ENCODE measurements at places on chromosomes 5 and 9.
A peak's percentile ranks its signal among the peaks of the same experiment; 100 is the strongest.

- DNase-seq = peak; percentile 85
These were observed 4.1 kb upstream of the RGMB start for GRCh38 chr5:98769210-98769958.

- no peak for DNase-seq
These were observed 6.4 kb upstream of the TOR4A start for GRCh38 chr9:137270929-137271695.

DNA sequence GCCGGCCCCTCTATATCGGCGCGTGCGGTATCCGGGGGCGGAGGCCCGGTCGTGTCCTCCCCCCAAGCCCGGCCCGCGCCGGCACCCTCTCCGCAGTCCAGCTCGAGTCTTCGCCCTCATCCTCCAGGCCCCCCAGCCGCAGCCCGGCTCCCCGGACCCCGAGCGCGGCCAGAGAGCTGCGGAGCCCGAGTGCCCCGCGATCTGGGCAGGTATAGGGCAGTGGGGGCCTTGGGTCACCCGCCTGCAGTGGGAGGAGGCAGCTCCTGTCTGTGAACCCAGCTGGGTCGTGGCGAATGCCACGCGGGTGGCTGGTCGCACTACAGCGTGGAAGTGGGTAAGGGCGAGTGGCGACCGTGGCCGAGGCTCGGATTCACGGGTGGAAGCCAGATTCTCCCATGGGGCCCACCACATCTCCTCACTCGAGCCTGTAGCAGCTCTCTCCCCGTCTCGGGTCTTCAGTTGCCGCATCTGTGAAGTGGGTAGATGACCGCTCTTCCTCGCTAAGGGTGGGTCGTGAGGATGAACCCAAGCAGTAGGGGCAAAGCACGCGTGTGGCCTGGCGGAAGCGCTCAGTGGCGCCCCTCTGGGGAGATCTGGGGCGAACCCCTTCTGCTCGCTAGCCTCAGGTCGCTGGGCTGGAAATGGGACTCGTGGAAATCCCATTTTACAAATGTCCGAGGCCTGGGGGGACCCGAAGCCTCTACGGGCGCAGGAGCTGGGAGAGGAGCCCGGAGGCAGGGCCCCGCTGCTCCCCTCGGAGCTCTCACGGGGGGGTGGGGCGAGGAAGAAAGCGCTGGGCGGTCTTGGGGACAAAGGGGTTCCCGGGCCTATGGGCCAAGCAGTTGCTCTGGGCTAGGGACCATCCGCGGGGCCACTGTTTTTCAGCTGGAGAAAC lies 1.9 kb downstream of the NR5A1 start:
- no peak for DNase-seq

GRCh38 chr5:146001544-146002190 lies 65.3 kb downstream of the SH3RF2 start:
- no peak for DNase-seq

GRCh38 chr9:111658943-111659342 lies 2.5 kb upstream of the GNG10 start:
- DNase-seq = no peak

GRCh38 chr9:18955626-18956025 lies 77.4 kb downstream of the SAXO1 start:
- DNase-seq = no peak

DNA sequence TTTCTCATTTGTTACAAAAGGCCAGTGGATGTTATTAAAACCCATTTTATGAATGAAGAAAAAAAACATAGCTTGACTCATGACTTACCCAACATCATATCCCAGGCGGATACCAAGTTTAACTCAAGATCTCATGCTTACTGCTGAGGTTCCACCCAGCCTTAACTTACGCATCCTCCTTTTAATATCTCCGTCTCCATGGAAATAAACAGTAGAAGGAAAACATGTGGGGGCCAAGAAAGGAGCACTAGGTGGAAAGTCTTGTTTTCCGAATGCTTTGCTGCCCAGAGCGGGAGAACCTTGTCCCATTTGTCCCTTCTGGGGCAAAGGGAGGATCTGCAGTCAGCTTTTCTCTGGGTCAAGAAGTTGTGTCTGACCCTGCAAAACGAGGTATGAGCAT lies 44.1 kb downstream of the ANGPTL2 start:
- no peak for DNase-seq

GRCh38 chr5:44401611-44402010 lies 12.4 kb upstream of the FGF10 start:
- no peak for DNase-seq

DNA sequence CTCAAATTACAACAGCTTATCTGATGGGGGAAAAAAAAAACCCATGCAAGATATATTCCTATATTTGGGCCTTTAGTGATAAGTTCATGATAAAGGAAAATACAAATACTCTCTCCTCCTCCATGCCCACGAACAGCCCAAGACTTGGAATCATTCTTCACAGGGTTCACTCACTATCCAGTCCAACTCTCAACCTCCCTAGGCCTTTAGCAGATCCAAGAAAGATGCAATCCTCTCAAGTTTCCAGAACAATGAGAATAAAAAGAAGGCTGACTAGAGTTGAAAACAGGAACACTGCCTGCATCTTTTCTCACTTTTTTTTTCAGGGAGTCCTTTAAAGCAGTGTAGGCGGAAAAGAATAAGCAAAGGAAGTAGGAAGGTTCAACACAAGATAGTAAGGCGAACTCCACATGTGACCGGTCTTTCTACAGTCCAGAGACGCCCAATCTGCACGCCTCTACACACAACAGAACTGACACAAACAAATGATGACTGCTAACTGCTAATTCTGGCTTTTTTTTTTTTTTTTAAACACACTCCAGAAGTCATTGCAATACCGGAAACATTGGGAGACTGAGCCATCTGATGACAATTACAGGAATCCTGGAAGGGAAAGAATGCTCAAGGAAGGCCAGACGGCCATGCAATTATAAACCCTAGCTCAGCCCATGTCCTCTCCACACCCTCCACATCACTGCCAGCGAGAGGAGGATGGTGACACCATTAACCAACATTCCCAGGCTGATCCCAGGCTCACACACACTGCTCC lies 75.4 kb downstream of the BNC2 start:
- no peak for DNase-seq

GRCh38 chr9:112556497-112557442 lies 70.1 kb downstream of the KIAA1958 start:
- DNase-seq = no peak

GRCh38 chr5:34051374-34051980 lies 8.5 kb upstream of the C1QTNF3 start:
- no peak for DNase-seq

- no peak for DNase-seq
These were observed 559.0 kb upstream of the DAP start for GRCh38 chr5:11319836-11320580.

DNA sequence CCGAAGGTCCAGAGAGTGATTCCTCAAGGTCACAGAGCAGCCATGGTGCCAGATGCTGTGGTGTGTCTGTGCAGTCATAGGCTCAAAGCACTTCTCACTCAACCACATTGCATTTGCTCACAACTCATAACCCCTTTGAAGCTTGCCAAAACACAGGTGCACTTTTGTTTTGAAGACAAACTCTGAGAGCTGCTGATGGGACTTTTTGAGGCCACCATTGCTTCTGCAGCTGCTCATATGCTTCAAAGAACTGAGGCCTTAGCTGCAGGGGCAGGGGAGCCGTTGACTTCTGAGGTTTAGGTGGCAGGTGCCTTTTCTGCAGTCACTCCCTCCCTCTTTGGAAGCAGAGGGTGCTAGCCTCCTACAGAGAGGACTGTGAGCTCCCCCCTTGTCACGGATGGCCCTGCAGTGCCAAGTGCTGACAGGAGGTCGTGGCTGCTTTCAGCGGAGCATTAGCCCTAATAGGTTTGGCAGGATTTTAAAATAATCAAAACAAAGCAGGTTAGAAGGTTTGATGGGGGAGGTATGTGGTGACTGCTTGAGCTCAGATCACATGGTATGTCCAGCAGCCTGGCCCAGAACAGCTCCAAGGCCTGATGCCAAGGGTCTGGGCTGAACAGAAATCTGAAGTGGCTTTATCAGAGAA lies 232.1 kb downstream of the MAN2A1 start:
- DNase-seq = peak; percentile 24

GRCh38 chr9:123450098-123450770 lies 94.2 kb downstream of the CRB2 start:
- DNase-seq = peak; percentile 40

- no peak for DNase-seq
These were observed 282.0 kb downstream of the PRELID2 start for GRCh38 chr5:145553177-145553576.

DNA sequence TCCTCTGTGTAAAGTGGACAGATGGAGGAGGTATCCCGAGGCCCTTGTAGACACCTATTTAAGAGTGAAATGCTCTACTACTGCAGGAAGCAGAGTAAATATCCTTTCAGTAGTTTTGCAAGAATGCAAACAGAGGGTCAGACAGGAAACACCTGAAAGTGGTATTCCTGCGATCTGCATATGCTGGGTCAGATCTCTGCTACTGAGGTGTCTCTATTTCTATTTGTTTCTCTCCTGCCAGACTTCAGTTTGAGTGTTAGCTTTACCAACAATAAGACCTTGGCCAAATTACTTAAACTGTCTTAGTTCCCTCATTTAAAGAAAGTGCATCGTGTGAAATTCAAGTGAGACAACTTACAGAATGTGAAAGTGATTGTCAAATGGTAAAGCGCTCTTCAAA lies 47.6 kb downstream of the JAKMIP2 start:
- DNase-seq = no peak

DNA sequence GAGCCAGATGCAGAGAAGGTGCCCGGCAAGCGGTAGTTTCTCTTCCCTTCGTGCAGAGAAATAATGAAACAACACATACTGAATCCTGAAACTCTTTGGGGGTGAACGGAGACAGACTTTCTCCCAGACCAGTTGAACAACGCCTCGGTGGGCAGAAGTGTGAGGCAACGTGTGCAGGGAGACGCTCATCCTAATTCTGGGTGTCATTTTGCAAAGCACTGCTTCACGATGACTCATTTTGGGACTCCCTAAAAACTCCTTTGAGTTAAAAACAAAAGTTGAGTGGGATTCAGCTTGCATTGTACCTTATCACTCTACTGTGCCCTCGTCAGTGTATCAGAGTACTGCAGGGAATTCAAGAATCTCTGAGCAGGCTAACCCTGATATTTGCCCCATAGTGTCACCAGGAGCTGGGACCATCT lies 3.5 kb upstream of the NEK6 start:
- no peak for DNase-seq

DNA sequence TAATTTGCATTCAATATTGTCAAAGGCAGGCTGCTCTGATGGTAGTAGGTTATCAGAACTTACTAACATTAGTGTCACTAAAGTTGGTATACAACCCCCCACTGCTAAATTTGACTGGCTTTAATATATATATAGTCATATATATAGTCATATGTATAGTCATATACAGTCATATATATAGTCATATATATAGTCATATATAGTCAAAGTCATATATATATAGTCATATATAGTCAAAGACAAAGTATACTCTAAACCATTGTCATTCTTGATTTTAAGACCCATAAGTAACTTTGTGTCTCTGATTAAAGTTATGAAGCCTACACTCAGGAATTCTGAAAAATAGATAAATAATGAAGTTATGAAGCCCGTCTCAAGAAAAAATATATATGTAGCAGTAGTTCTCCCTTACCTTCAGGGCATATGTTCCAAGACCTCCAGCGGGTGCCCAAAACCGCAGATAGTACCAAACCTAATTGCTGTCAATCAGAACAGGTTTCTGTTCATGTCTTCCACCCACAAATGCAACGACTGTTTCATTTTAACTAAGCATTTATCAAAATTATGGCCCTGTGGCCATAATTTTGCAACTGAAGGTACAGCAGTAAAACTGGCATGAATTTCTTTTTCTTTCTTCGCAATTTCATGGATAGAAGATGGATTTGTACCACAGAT lies 40.1 kb downstream of the TRPM6 start:
- DNase-seq = no peak

DNA sequence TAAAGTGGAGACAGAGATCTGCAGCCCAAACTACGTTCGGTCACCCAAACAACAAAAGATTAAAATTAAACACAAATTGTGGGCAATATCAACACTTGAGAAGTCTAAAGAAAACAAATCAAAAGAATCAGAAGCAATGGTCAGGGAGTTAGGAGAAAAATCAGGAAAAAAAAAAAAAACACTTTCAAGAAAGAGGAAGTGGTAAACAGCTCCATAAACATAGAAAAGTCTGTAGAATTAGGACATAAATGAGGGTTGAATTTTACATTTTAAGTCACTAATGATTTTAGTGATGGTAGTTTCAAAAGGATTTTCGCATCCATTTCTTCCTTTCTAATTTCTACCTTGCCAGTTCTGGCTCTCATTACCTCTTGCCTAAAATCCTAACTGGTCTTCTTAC lies 10.1 kb downstream of the RNF145 start:
- DNase-seq = no peak

DNA sequence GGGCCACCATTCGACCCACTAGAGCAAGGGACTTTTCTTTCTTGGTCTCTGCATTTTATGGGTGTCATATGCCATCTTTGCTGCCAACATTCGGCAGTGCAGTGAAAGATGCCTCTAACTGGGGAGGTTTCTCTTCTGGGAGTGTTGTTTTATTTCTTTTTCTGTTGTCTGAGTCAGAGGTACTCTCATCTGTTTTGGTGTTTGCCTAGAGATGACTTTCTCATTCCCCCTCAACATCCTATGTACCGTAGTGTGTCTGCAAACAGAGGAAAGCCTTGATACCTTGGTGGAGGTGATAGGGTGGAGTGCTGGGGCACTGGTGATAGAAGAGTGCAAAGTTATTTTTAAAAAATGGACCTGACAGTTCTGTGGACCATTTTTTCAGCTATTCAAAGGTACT lies 182.1 kb downstream of the ARHGAP26 start:
- no peak for DNase-seq

- no peak for DNase-seq
These were observed 1229.5 kb upstream of the CDH6 start for GRCh38 chr5:29963956-29964355.

DNA sequence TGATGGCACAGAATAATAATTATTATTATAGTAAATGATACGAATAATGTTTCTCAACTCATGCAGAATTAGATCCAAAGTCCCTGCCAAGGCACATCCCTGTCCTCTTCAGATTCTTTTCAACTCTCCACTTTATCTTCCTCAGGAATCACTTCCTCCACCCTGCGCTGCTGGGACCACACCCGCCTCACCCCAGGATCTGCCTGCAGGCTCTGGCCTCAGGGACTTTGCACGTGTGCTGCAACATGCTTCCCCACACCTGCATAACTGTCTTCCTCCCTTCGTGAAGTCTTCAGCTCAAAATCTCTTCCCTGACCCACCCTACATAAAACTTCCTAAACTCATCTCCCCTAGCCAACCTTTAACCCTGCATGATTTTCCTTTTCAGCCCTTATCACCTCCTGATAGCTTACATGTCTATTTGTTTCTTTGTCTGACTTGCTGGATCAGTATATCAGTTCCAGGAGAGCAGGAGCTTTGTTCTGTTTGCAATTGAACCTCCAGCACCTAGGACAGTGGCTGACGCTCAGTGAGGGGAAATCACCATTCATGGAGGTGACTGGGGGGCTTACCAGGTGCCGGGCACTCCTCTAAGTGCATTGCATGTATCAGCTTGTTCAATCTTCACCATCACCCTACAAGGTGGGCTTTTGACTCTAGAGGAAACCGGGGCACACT lies 47.5 kb upstream of the EGFLAM start:
- DNase-seq = no peak

Data from BE2C (cell line).